Chondrocyte (in vitro differentiated cells): ENCODE measurements at places on chromosomes 16 and 17. TPM values are rescaled to one million over a fixed set of nuclear protein-coding genes. Genes with fewer than 3 reads are reported as not detected.

The TP53TG3 gene
- total RNA-seq, result not detected in 3 replicates

DNA sequence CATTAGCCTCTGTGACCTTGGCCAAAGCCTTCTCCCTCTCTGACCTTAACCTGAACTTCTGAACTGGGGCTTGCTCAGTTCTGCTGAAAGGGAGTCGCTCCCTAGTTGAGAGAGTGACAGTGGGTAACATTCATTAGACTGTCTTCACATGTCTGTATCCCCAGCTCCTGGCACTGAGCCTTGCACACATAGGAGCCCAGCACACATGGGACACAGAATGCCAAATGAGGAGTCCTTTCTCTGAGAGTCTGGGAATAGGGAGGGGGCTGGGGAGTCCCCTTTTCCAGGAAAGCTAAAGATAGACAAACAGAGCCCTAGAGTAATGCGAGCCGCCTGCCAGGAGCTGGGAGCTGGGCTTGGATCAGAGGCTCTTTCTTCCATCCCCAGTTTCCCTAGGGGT, 2.5 kb downstream of the TAC4 start:
- no peak for DNase-seq
- H3K4me1 ChIP-seq, result peaks cover 17% of the 10 kb centered on the region
- H3K4me3 ChIP-seq, result no peak overlapping the region
- peaks cover 3% of the 10 kb centered on the region for H3K36me3 ChIP-seq
- H3K27ac ChIP-seq, result peak overlapping the region; percentile 73

GRCh38 chr17:6196355-6196754, 126.2 kb downstream of the WSCD1 start:
- H3K4me3 ChIP-seq, result no peak overlapping the region
- H3K27me3 ChIP-seq, result peaks cover 29% of the 10 kb centered on the region
- no peak for DNase-seq
- H3K4me1 ChIP-seq, result no peaks in the 10 kb centered on the region

DNA sequence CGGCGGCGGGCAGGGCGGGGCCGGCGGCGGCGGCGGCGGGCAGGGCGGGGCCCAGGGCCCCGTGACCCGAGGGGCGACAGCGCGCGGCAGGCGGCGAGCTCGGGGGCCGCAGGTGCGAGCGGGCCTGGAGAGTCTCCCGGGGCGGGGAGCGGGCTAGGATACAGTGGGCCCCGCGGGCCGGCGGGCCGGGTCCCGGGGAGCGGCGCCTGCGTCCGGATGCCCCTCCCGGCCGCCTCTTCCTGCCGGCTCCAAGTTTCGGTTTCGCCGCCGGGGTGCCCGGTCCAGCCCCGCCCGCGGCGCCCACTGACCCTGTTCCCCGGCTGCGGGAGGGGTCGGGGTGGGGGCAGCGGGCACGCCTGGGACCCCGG, at the start of gene RNF213:
Gene RNF213 (plus strand): TSS at position 62 of the 368 bp plus-strand sequence. CDS start 2,830 bp downstream, outside the sequence.
- peaks cover 8% of the 10 kb centered on the region for H3K36me3 ChIP-seq
- peaks cover 29% of the 10 kb centered on the region for H3K4me1 ChIP-seq
- H3K4me3 ChIP-seq, result peak within 1 kb of the TSS; percentile 88
- H3K27ac ChIP-seq, result peak within 1 kb of the TSS; percentile 94
- no peaks in the 10 kb centered on the region for H3K27me3 ChIP-seq

GRCh38 chr17:82560252-82560642, 40.7 kb downstream of the FOXK2 start:
- peaks cover 45% of the 10 kb centered on the region for H3K4me1 ChIP-seq
- peaks cover 4% of the 10 kb centered on the region for H3K36me3 ChIP-seq
- H3K27ac ChIP-seq, result no peak overlapping the region
- H3K4me3 ChIP-seq, result no peak overlapping the region

The ABCC12 gene
- not detected in 3 replicates for total RNA-seq

- peak overlapping the region; percentile 31 for H3K4me3 ChIP-seq
- no peaks in the 10 kb centered on the region for H3K36me3 ChIP-seq
- no peak overlapping the region for H3K27ac ChIP-seq
- peaks cover 6% of the 10 kb centered on the region for H3K4me1 ChIP-seq
Observed at GRCh38 chr17:1260770-1261161, 9.5 kb upstream of the BHLHA9 start.

DNA sequence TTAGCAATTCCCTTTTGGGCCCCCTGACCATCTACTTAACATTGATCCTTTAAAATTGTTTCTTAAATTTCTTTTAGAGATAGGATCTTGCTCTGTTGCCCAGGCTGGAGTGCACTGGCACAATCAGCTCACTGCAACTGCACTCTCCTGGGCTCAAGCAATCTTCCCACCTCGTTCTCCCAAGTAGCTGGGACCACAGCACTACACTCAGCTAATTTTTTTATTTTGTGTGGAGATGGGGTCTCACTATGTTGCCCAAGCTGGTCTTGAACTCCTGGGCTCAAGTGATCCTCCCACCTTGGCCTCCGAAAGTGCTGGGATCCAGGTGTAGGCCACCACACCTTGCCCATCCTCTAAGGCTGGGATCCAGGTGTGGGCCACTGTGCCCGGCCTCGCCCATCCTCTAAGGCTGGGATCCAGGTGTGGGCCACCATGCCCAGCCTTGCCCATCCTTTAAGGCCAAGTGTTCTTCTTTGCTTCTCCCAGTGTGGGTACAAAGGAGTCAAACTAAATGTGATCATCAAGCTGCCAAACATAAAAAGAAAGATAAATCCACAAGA, 13.2 kb downstream of the C16orf95 start:
- no peak for DNase-seq
- no peak overlapping the region for H3K27ac ChIP-seq
- peaks cover 5% of the 10 kb centered on the region for H3K36me3 ChIP-seq
- H3K4me3 ChIP-seq, result no peak overlapping the region
- no peaks in the 10 kb centered on the region for H3K4me1 ChIP-seq
- no peaks in the 10 kb centered on the region for H3K27me3 ChIP-seq

The SLC13A5 gene
- 1.1 to 1.5 TPM in 2 of 3 replicates, not detected in the other for total RNA-seq

GRCh38 chr17:30969989-30970830, 629 bp upstream of the RNF135 start:
- DNase-seq, result no peak
- peaks cover 26% of the 10 kb centered on the region for H3K4me1 ChIP-seq
- H3K27ac ChIP-seq, result peak overlapping the region; percentile 99
- peaks cover 3% of the 10 kb centered on the region for H3K36me3 ChIP-seq
- no peaks in the 10 kb centered on the region for H3K27me3 ChIP-seq

The MPV17L gene
- 0.94 to 3.8 TPM (median 3.5 TPM) in 3 replicates for total RNA-seq

The BAIAP3 gene
- 0.36 to 1.7 TPM (median 1.5 TPM) in 3 replicates for total RNA-seq

The HOXB13 gene
- total RNA-seq, result 0.19 TPM in 1 of 3 replicates, not detected in the others

GRCh38 chr17:68937890-68938514, 17.2 kb downstream of the ABCA8 start:
- no peak for DNase-seq
- H3K27ac ChIP-seq, result no peak overlapping the region
- H3K36me3 ChIP-seq, result no peaks in the 10 kb centered on the region
- H3K4me3 ChIP-seq, result no peak overlapping the region
- H3K4me1 ChIP-seq, result no peaks in the 10 kb centered on the region

DNA sequence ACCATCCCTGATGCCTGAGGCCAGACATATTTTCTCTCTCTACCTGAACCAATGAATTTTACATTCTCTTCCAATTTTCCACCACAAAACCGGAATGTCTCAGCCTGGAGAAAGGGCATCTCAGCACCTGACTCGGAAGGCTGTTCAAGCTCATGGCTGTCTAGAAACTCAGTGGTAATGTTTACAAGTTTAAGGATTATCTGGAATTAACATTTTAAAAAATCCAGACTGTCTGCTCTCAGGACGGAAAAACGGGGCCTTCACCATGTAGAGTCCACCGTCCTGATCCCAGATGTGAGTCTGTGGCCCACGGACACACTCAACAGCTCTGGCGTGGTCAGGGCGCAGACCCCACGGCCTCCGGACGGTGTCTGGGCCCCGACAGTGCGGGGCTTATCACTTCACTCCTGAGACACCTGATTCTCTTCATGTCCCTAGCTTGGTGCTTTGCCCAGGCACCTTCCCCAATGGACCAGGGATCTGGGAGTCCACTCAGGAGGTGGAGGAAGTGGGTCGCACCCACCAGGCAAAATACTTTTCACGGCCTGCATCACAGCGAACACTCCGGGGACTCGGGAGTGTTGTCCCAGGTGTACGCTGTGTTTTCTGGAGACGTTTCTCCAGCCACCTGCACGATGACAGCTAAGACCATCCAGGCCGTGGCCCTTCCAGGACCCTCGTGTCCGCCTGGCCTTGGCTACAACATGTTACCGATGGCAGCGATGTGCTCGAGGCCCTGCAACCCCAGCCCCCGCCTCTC, 101.5 kb downstream of the ZNF778 start:
- no peaks in the 10 kb centered on the region for H3K27me3 ChIP-seq
- peak overlapping the region; percentile 97 for H3K27ac ChIP-seq
- H3K36me3 ChIP-seq, result peaks cover 4% of the 10 kb centered on the region
- no peak for DNase-seq

GRCh38 chr17:72351884-72352346, 231.1 kb downstream of the SOX9 start:
- H3K4me1 ChIP-seq, result no peaks in the 10 kb centered on the region
- no peak overlapping the region for H3K4me3 ChIP-seq
- no peak for DNase-seq
- H3K36me3 ChIP-seq, result peaks cover 1% of the 10 kb centered on the region
- H3K27me3 ChIP-seq, result peaks cover 8% of the 10 kb centered on the region
- no peak overlapping the region for H3K27ac ChIP-seq

DNA sequence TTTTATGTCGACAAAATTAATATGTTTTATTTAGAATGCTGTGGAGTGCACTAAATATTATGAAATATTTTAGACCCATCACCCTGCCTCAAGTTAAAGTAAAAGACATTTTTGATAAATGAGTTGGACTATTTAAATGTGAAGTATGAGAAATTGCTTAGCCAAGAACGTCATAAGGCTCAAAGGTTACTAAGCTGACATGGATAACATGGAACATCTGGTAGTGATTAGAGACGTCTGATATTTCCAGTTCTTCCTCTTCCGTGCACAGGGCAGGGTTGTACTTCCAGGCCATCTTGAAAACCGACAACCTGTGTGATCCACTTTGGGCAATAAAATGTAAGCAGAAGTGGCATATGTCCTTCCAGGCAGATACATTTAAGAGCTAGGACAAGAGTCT, 7.2 kb upstream of the CCL8 start:
- no peak overlapping the region for H3K4me3 ChIP-seq
- H3K4me1 ChIP-seq, result peaks cover 27% of the 10 kb centered on the region
- no peak for DNase-seq
- no peaks in the 10 kb centered on the region for H3K36me3 ChIP-seq
- no peak overlapping the region for H3K27ac ChIP-seq
